ENCODE measurements at places on chromosomes 5 and 9.

GRCh38 chr9:115883467-115884329, 269.9 kb upstream of the PAPPA start:
- no peak for DNase-seq

DNA sequence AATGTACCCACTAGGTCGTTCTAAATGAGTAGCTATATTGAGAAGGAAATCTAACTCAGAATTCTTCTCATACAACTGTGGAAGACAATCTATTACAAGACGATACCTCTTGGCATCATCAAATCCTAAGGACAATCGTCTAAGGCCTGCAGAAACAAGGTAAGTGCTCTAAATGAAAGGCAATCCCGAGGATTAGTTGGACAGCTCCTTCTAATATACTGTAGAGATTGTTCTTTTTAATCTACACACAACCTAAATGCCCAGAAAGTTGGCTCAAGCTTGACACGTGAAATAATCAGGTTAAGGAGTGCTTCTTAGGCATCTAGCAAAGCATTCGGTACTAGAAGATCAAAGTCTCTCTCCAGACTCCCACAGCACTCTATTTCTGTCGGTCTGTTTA, 55.1 kb downstream of the MED27 start:
- DNase-seq = no peak

- DNase-seq = no peak
Measured at GRCh38 chr5:113087976-113088514, 111.4 kb downstream of the DCP2 start.

DNA sequence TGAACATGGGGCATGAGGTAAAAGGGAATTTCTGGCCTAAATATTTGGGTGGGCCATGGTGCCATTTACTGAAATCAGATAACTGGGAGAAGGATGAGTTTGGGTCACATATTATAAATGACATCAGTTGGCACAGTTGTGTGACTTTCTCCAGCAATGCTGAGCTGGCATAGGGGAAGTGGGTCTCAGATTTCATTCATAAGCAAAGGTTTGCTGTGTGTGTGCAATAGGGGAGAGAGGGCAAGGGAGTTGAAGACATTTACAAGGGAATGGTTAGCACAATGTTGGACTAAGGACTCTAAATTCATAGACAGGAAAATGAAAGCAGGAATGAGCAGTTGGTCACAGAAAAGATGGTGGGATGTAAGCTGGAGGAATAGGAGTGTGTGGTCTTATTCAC, 47.8 kb upstream of the KLF9 start:
- DNase-seq = no peak

DNA sequence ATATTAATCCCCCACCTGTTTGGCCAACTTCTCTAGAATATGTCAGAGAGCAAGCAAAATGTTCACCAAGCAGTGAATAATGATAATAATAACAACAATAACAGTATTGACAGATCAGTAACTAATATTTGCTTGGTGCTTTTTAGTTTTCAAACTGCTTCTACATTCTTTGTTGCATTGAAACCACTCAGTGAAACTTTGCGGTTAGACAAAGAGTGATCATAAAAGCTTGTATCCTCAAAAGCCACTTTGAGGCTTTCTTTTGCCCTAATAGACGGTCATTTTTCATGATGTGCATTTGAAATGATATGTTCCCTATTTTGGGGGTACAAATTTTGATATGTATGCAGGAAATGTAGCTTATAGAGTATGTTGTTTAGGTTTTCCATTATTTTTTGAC, 43.6 kb upstream of the PTGS1 start:
- no peak for DNase-seq

GRCh38 chr9:110252509-110253139, 3.7 kb downstream of the TXN start:
- DNase-seq = no peak

DNA sequence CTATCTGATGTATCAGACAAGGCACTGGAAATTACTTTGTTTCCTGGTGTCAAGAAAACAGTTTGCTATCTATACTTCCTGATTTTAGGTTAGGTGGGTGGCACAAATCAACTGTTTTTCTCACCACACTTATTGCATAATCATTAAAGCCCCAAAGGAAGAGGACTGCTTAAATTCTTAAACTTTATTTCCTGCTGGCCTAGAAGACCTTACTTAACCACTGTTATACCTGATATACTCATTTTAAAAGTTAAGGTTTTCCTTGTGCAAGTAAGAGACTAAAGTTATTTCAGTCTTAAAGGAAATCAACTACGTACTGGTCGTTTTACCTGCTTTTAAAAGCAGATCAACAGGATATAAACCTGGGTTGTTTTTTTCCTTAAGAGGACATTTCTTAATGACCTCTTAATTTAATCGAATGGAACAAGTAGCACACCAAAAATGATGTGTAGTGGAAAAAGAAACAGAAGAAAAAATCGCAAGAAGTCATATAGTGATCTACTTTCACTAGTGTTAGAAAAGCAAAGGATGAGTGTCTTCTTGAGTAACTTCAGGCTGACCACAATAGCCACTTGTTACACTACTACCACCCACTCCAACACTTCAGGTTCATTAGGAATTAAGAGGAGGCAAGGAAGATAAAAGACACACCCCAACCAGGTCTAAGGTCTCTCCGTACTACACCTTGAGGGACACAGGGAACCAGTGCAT, 974 bp downstream of the CLINT1 start:
- no peak for DNase-seq

DNA sequence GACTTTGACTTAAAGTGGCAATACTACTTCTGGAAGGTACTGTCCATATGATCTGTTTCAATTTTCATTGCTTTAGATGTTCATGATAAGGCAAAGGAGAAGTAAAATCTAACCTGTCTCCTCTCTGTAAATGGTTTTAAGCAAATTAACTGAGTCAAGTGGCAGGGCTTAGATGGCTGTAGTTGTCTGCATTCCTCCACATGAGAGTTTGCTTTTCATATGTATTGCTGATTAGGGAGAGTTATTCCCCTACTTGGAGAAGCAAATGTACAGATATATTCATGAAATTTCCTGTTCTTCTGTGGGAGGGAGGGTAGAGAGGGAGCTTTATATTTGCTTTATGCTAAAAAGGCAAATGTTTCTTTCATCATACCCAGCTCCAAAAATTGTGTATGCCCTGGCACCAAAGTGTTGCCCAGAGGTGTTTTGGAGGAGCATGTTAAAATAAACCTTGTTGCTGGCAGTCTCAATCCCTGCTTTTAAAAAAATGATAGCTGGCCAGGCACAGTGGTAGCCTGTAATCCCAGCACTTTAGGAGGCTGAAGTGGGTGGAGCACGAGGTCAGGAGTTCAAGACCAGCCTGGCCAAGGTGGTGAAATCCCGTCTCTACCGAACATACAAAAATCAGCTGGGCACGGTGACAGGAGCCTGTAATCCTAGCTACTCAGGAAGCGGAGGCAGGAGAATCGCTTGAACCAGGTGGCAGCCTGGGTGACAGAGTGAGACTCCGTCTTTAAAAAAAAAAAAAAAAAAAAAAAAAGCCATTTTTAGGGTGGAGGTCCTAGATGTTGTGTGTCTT, 3.5 kb upstream of the LRRTM2 start:
- no peak for DNase-seq

DNA sequence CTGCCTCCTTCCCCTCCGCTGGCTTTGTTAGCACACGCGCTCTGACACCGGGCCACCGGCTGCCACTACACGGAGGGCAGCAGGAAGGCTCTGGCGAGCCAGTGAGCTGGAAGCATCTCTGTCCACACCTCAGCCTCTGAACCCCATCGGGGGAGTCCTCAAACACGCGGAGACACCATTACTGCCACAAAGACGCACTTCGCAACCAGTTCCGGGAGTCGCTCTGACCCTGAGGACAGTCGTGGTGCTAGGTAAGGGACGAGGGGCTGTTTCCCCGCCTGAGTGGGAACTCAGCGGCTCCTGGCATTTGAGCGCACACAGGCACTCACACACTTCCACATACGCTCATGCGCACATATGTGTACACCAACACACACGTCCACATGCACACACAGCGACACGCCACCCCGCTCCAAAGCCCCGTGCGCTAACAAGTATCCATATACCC, 160.0 kb downstream of the C9orf152 start:
- DNase-seq = no peak
